H9 (cell line): ENCODE measurements at places on chromosomes 3 and 15. TPM values are rescaled to one million over a fixed set of nuclear protein-coding genes. Genes with fewer than 3 reads are reported as not detected.
A peak's percentile ranks its signal among the peaks of the same experiment; 100 is the strongest.

GRCh38 chr3:150116196-150116595 lies 145.5 kb upstream of the PFN2 start:
- DNase-seq: no peak

GRCh38 chr3:131081224-131081623 lies 54.5 kb downstream of the NEK11 start:
- no peak for DNase-seq

GRCh38 chr3:29440413-29441305 lies 159.8 kb downstream of the RBMS3 start:
- DNase-seq: no peak

GRCh38 chr15:74060251-74060650 lies 22.1 kb downstream of the GOLGA6A start:
- no peak for DNase-seq

DNAH12 gene
- not detected in 2 replicates for total RNA-seq

GRCh38 chr3:134754768-134755559 lies 40.1 kb upstream of the EPHB1 start:
- DNase-seq: peak; percentile 77

GRCh38 chr3:195907684-195907933 lies 742 bp downstream of the TNK2 start:
- DNase-seq: no peak

PRR23A gene
- total RNA-seq: not detected in 2 replicates

CDC25A gene
- total RNA-seq: 83.3 and 84.5 TPM in 2 replicates

GRCh38 chr3:10474847-10475246 lies 30.5 kb downstream of the ATP2B2 start:
- DNase-seq: no peak

SLC12A8 gene
- 8.2 and 9.1 TPM in 2 replicates for total RNA-seq
